Renal cortex interstitium (tissue), 15 donors: ENCODE measurements at places on chromosomes 16 and 17. TPM values are rescaled to one million over a fixed set of nuclear protein-coding genes. Genes with fewer than 3 reads are reported as not detected.

DNA sequence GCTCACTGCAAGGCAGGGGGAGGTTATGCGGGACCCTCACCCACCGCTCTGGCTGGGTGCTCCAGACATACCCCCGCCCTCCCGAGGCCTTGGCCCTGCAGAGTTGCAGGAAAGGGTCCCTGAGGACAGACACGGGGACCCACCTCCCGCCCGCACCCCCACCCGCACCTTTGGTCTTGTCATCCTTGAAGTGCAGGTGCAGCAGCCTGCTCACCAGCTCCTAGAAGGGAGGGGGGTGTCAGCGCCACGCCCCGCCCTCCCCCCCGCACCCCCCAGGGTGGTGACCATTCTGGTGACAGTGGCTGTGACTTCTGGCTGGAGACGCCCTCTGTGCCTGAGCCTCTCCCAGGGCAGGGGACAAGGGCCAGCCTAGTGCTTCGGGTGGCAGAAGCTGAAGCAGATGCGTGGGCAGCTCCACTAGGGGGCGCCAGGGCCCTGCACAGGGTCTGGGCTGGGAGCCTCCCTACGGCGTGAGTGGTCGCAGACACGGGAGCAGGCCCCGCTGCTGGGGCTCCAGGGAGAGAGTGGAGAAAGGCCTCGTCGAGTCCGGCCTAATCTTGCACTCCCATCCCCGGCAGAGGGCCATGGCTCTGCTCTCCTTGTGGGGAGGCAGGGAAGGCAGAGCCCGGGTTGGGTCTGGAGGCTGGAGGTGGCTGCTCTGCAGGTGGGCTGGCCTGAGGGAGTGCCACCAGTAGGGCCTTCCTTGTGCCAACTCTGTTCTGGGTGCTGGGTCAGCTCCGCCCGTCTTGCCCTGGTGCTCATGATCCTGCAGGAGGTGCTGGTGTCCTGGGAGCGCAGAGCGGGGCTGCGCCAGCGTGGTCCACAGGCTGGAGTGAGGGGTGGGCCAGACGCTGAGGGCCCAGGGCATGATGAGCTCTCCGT is 2.7 kb downstream of the CENPX start:
- DNase-seq, result no peak

GRCh38 chr16:49516382-49517036 is 142.9 kb downstream of the C16orf78 start:
- no peak for DNase-seq

GRCh38 chr16:29710227-29711219 is 31.5 kb downstream of the QPRT start:
- DNase-seq, result no peak

- no peak for DNase-seq
Measured at GRCh38 chr16:89001117-89002027, 24.4 kb upstream of the CBFA2T3 start.

DNA sequence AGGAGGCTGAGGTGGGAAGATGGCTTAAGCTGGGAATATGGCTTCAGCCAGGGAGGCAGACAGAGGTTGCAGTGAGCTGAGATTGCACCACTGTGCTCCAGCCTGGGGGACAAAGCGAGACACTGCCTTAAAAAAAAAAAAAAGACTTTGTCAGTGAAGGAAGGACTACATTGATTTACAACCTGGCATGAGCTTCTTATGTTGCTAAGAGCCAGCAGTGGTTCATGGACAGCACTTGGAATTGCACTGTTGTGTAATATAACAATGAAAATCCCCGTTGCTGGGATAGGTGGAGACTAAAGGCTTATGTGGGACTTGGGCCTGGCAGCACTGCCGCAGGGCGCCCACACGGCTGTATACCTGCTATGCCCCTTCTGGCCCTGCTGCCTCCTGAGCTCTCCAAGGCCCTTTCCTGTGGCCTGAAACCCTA is 14.1 kb upstream of the SLC16A5 start:
- DNase-seq, result no peak

DNA sequence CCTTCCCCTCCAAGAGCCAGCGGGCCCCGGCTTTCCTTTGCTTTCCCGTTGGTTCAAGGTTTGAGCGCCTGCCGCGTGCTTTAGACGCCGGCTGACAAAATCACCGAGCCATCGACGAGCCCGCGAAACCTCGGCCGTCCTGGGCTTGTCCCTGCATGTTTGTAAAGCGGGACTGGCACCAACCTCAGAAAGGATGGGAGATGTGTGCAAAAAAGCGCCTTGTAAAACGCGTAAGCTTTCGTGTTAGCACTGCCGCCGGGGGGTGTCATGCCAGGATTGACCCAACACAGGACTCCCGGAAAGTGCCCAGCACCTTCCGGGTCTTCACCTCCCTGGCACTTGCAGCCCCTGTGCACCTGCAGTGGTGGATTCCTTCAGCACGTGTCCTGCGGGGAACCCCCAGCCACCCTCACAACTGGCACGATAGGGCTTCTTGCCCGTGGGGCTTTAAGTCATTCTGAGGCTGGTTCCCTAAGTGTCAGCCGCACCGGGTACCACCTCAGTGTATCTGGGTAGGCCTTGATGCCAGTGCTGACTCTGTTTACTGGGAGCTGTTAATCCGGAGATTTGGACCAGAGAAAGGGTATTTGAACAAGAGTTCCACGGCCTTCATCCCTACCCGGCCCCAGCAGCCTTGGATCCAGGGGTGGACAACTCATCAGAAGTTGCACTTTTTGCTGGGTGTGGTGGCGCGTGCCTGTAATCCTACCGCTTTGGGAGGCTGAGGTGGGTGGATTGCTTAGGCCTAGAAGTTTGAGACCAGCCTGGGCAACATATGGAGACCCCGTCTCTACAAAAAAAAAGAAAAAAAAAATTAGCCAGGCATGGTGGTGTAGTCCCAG is 817 bp downstream of the NDUFAF8 start:
- DNase-seq, result no peak

GRCh38 chr16:75035410-75035968 is 36.7 kb downstream of the ZNRF1 start:
- DNase-seq, result no peak

GRCh38 chr17:44775838-44776621 is 17.2 kb downstream of the ADAM11 start:
- DNase-seq, result no peak

DNA sequence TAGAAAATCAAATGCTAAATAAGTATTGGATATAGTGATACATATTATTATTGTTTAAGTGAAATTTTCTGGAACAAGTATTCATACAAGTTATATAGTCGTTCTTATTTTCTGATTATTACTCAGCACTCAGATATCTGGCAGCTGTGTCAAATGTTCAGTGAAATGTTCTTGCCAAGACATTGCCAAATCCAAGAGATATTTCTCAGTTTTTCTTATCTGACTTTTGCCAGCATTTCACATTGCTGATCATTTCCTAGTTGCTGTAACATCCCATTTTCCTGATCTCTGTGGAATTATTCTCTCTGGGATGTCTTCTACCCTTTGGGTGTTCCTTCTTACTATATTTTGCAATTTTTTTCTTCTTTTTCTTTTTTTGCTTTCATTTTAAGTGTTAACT is 262.3 kb downstream of the KIF2B start:
- DNase-seq, result no peak

DNA sequence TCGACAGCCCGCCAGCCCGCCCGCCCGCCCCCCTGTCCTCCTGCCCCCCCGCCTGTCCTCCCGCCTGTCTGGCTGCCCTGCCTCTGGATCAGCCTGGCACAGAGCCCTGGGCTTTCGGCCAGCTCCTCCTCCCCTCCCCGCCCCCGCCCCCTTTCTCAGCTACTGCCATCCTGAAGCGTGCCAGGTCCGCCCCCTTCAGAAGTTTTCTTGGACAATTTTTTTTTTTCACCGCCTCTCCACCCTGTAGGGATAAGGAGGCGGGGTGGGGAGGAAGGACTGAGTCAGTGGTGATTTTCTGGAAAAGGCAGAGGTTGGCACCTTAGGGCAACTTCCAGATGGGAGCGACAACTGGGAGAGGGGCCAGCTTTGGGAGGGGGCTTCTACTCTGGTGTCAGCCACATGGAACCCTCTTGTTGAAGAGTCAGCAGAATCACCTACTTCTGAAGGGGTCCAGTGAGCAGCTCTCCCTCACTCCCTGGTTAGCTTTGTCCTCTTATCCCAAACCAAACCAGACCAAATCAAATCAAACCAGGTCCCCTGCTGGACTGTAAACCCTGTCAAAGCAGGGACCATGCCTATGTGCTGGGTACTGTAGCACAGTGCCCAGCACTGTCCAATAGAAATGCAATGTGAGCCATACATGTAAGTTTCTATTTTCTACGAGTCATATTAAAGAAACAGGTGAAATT is 19.7 kb downstream of the IGF2BP1 start:
- DNase-seq, result no peak

- no peak for DNase-seq
Measured at GRCh38 chr16:29893553-29893952, 5.8 kb downstream of the SEZ6L2 start.

DNA sequence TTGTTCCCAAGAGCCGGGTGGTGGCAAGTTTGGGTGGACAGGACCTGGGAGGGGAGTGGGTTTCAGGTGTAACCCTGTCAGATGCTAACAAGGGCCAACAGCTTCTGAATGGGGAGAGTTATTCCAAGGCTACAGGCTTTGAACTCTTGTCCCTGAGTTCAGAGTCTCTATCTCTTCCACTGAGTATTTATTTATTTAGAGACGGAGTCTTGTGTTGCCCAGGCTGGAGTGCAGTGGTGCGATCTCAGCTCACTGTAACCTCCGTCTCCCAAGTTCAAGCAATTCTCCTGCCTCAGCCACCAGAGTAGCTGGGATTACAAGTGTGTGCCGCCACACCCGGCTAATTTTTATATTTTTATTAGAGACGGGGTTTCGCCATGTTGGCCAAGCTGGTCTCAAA is 2.6 kb upstream of the SETD1A start:
- DNase-seq, result no peak

GRCh38 chr17:58968426-58969061 is 138.1 kb downstream of the TRIM37 start:
- DNase-seq, result no peak

DNA sequence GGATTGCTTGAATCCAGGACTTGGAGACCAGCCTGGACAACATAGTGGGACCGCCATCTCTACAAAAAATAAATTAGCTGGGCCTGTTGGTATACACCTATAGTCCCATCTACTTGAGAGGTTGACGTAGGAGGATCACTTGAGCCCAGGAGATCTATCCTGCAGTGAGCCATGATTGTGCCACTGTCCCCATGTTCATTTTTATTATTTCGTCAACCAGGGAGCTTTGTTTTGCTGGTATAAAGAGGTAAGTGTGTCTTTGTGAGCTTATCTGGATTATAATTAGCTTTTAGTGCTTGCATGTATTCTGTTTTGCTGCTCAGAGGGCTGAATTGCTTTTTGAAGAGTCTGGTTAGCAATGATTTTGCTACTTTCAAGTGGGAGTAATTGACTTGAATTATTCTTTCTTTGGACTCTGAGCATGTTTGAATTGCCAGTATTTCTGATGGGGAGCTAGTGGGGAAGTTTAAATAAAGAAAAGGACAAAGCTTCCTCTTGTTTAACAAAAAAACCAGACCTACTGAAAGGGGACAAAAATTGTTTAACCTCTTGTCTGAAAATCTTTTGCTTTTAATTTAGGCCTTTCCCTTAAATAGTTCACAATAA is 31.6 kb upstream of the BCAS3 start:
- DNase-seq, result no peak

- DNase-seq, result no peak
Measured at GRCh38 chr17:73118951-73119391, 26.5 kb upstream of the SLC39A11 start.

DNA sequence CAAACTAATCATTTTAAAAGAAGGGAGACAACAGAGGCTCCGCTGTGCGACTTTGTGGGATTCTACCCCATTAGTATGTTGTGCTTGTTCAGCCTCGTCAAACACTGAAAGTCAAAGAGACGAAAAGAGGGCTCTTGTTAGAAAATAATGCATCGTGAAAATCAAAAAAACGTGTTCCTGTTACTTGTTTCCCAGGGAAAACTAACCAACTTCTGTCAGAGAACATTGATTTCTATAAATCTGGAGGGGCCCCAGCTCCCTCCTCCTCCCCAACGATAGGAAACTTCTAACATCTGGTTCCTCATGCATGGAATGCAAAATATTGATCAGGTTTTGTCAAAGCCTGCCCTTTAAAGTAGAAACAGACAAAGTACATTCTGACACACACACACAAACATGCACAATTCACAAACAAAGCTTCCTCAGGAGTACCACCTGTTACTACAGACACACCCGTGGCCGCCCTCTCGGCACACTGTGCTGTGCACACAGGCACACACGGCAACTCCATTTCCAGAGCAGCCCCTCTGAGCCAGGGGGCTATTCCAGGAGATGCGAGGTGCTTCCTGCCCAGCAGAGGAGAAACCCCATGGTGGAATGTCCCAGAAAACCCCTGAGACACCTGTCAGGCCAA is 151.3 kb downstream of the ZFHX3 start:
- DNase-seq, result no peak

DNA sequence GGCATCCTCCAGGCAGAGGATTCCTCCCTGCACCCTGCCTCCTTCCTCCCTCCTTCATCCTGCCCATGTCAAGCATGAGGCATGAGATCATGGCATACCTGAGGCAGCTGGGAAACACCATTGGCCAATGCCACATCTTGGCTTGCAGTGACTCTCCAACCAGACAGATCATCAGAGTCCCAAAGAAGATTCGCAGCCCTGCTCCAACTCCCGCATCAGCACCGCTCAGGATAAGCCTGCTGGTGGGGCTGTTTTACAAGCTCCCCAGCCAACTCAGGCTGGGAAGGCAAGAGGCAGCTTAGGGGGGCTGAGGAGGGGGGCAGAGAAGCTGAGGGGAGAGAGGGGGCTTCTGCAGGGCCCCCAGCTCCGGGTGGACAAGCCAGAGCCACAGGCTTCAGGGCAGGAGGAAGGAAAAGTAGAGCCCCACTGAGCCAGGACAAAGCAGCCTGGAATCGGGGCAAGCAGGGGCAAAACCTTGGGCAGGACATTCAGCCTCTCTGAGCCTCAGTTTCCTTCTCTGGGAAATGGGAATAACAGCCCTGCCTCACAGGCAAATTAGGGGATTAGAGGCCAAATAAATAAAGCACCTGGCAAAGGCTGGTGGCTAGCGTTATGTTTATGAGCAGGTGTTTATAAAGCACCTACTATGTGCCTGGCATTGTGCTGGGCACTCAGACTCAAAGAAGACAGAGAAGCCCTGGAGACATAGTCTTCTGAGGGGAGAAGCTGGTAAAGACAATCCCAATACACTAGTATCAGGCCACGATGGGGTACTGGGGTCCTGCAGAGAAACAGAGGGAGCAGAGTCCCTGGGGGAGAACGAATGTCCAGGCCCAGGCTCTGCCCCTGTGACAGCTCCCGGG is 88.1 kb downstream of the GOSR1 start:
- no peak for DNase-seq

- no peak for DNase-seq
Measured at GRCh38 chr16:67547423-67548264, 14.7 kb upstream of the CTCF start.

ZSCAN10 gene
- polyA plus RNA-seq, result 0.27 TPM

ZNF18 gene
- 12.0 TPM for polyA plus RNA-seq

CD79B gene
- polyA plus RNA-seq, result 3.1 TPM

OSGIN1 gene
- 0.66 TPM for polyA plus RNA-seq

FAM20A gene
- polyA plus RNA-seq, result 10.8 TPM

TM4SF5 gene
- 2.8 TPM for polyA plus RNA-seq

CCL5 gene
- 1.9 TPM for polyA plus RNA-seq

SBK1 gene
- 17.2 TPM for polyA plus RNA-seq

TBC1D26 gene
- not detected for polyA plus RNA-seq

PMP22 gene
- 58.1 TPM for polyA plus RNA-seq

SLC13A2 gene
- 13.3 TPM for polyA plus RNA-seq

CCL17 gene
- polyA plus RNA-seq, result not detected

CCDC154 gene
- polyA plus RNA-seq, result 3.9 TPM
